IPS DF 6.9 (cell line): ENCODE measurements at places on chromosomes 11 and 22.

GRCh38 chr11:94593030-94593429 lies 25.9 kb downstream of the PIWIL4 start:
- no peaks in the 10 kb centered on the region for H3K36me3 ChIP-seq
- no peak overlapping the region for H3K27ac ChIP-seq
- DNase-seq: no peak
- H3K4me1 ChIP-seq: no peaks in the 10 kb centered on the region
- no peaks in the 10 kb centered on the region for H3K27me3 ChIP-seq

DNA sequence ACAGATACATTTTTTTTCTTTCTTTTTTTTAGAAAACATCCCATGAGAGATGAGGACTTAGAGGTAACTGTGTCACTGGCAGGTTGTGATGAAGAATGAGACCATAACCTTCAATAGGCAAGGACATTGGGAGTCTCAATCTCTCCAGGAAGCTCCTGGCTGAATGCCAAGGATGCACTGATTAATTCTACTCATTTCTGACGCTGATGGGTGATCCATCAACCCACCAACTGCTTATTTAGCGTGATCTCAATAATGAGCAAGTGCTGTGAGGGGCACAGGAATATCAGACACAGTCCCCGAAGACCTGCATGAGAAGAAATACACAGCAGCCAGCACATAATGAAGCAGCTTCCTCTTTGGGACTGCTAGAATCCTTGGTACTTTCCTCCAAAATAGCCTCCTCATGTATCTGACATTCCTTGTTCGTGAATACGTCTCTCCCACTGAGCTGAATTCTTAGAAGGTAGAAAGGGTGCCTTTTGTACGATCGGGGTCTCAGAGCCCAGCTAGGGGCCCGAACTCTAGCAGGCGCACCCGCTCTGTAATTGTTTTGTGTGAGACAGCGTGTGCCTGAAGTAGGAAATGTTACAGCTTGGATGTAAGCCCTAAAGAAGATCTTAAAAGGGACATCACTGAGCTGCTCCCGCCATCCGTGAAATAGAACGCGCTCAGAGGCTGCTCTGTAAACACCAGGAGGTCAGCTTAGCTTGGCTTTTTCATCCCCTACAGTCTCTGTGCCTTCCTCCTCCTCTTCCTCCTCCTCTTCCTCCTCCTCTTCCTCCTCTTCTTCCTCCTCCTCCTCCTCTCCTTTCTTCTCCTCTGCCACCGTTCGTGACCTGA lies 7.2 kb downstream of the CLMP start:
- no peaks in the 10 kb centered on the region for H3K36me3 ChIP-seq
- H3K27me3 ChIP-seq: no peaks in the 10 kb centered on the region
- H3K27ac ChIP-seq: no peak overlapping the region
- no peak for DNase-seq

DNA sequence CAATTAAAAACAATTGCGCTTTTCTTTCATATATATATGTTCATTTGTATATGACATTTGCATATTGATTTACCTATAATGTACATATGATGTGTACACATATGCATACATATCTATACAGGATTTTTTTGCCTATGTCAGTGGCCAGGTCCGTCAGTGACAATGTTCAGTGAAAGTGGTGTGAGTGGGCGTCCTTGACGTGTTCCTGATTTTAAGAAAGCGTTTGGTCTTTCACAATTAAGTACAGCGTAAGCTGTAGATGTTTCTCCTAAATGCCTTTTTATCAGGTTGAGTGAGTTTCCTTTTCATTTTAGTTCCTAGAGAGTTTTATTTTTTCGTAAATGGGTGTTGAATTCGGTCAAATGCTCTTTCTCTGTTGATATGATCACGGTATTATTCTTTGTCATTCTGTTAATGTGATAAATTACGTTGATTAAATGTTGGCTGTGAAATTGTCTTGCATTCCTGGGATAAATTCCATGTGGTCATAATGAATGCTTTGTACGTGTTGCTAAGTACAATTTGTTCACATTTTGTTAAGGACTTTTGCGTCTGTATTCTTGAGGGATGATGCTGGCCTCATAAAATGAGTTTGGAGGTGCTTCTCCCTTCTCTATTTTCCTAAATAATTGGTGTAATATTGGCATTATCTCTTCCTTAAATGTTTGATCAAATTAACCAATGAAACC lies 10.6 kb upstream of the GNB1L start:
- H3K27ac ChIP-seq: no peak overlapping the region
- DNase-seq: no peak
- H3K27me3 ChIP-seq: no peaks in the 10 kb centered on the region
- no peaks in the 10 kb centered on the region for H3K36me3 ChIP-seq

DNA sequence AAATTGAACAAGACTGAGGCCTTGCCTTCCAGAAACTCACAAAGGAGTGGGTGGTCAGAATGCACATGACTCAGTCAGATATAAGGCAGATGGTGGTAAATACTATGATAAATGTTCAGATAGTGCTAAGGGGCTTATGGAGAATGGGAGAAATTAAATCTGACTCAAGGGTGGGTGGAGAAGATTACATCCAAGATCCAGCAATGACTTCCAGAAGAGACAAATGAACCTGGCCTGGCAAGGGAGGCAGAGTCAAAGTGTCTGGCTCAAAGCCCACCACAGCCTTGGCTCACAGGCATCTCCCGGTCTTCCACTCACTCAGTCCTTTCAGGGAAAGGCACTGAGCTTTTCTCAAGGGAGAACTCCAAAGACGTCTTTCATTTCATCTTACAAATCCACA lies 6.1 kb upstream of the ZBTB16 start:
- H3K4me1 ChIP-seq: no peaks in the 10 kb centered on the region; the same call in 1 of the 2 replicates
- H3K36me3 ChIP-seq: no peaks in the 10 kb centered on the region
- H3K27me3 ChIP-seq: peaks cover 23% of the 10 kb centered on the region
- no peak for DNase-seq

GRCh38 chr11:1893581-1894359 lies 2.1 kb upstream of the PRR33 start:
- H3K4me1 ChIP-seq: no peaks in the 10 kb centered on the region
- no peak overlapping the region for H3K4me3 ChIP-seq
- no peaks in the 10 kb centered on the region for H3K27me3 ChIP-seq
- no peak overlapping the region for H3K27ac ChIP-seq

DNA sequence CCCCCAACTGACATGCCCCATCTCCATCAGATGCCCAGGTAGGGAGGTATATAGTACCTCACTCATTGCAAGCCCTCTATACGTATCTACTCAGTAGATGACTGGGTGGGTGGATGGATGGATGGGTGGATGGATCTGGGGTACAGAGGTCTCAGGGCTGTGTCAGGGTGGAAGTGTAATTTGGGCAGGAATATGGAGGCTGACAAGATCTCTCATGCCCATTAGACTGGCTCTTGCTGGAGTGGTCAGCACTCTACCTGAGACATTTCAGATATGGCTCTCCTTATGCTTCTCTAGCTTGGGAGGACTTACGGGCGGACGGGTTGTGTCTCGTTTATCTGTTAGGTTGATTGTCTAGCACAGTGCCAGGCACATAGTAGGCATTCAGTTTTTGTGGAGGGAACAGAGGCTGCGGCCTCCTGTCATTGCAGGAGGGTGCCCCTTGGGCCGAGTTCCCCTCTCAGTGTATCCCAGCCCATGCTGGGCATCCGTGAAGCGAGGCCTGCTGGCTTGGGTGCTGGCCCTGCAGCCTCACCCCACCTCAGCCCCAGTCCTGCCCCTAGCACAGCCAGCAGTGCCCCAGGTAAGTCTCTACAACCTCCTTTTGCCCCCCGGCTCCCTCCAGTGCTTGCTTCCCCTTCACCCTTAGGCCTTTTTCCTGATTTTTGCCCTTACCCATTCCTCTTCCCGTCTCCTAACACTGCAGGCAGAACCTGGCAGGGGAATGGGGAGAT lies 13.7 kb downstream of the ROBO3 start:
- H3K4me3 ChIP-seq: no peak overlapping the region
- no peaks in the 10 kb centered on the region for H3K36me3 ChIP-seq
- H3K27me3 ChIP-seq: peaks cover 7% of the 10 kb centered on the region; the same call in 1 of the 2 replicates
- H3K4me1 ChIP-seq: peaks cover 5% of the 10 kb centered on the region

DNA sequence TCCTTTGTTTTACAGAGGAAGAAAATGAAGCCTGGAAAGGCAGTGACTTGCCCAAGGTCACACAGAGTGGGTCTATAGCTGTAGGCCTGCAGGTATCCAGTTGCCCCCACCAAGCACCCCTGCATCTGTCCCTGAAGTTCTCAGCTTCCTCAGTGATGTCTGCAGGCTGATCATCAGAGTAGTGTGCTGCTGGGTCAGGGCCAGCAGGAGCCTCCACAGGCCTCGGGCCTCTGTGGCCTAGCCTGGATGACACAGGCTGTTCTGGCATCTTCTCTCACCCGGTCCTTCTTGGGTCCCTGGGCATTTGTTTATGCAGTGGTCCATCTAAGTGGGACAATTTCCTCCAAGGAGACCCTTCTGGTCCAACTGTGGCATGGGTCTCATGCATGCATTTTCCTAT lies 74.8 kb upstream of the E2F8 start:
- H3K4me1 ChIP-seq: peaks cover 2% of the 10 kb centered on the region; the same call in 1 of the 2 replicates
- no peak overlapping the region for H3K4me3 ChIP-seq
- DNase-seq: no peak
- H3K36me3 ChIP-seq: no peaks in the 10 kb centered on the region
- no peak overlapping the region for H3K27ac ChIP-seq

GRCh38 chr22:29108137-29108536 lies 35.3 kb downstream of the KREMEN1 start:
- no peaks in the 10 kb centered on the region for H3K4me1 ChIP-seq
- DNase-seq: no peak
- H3K27me3 ChIP-seq: no peaks in the 10 kb centered on the region

GRCh38 chr11:10640308-10640707 lies 53.2 kb downstream of the IRAG1 start:
- no peaks in the 10 kb centered on the region for H3K4me1 ChIP-seq
- H3K27ac ChIP-seq: no peak overlapping the region
- DNase-seq: no peak
- no peaks in the 10 kb centered on the region for H3K27me3 ChIP-seq
- H3K4me3 ChIP-seq: no peak overlapping the region

- H3K27ac ChIP-seq: no peak overlapping the region
- peaks cover 6% of the 10 kb centered on the region for H3K27me3 ChIP-seq
Measured at GRCh38 chr11:32447252-32447651, 11.9 kb upstream of the WT1 start.

GRCh38 chr11:108568195-108568858 lies 25.2 kb downstream of the EXPH5 start:
- H3K27me3 ChIP-seq: no peaks in the 10 kb centered on the region
- H3K36me3 ChIP-seq: no peaks in the 10 kb centered on the region
- H3K27ac ChIP-seq: no peak overlapping the region
- H3K4me1 ChIP-seq: no peaks in the 10 kb centered on the region
- DNase-seq: no peak
- H3K4me3 ChIP-seq: no peak overlapping the region

DNA sequence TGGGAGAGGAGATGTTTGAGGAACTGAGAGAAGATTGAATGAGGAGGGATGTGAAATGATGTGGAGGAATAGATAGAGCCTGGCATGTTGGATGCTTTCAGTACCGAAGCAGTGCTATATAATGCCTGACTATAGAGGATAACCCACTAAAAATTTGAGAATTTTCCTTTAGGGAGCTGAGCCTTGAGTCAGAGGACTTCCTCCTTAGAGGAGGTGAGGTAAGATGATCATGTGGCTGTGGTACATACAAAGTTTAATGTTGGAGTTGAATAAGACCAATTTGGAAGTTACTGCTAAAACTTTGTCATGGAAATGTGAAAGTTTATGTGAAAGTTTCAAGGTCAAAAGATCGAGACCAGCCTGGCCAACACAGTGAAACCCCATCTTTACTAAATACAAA lies 66.9 kb downstream of the YAP1 start:
- H3K4me1 ChIP-seq: no peaks in the 10 kb centered on the region
- no peaks in the 10 kb centered on the region for H3K36me3 ChIP-seq
- H3K4me3 ChIP-seq: no peak overlapping the region

- H3K4me1 ChIP-seq: no peaks in the 10 kb centered on the region
- H3K27me3 ChIP-seq: no peaks in the 10 kb centered on the region
- DNase-seq: no peak
- no peak overlapping the region for H3K4me3 ChIP-seq
Measured at GRCh38 chr11:10818594-10818993, 9.9 kb upstream of the EIF4G2 start.

DNA sequence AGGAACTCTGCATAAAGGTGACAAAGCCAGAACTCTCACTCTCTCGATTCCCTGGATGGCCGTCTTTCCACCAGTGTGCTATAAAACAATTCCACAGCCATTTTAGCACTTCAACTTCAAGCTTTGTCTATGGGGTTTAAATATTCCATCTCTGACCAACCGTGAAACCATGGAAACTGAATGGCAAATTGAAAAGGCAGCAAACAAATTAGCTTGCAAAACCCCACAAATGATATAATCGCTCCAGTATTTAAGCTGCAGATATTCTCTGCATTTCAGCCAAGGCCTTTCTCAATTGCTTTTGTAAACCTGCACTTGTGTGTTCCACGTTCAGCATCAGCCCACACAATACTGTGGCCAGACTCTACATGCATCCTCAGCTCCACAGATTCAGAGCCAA lies 131.7 kb upstream of the ISX start:
- no peaks in the 10 kb centered on the region for H3K27me3 ChIP-seq
- no peak overlapping the region for H3K27ac ChIP-seq
- no peaks in the 10 kb centered on the region for H3K4me1 ChIP-seq

DNA sequence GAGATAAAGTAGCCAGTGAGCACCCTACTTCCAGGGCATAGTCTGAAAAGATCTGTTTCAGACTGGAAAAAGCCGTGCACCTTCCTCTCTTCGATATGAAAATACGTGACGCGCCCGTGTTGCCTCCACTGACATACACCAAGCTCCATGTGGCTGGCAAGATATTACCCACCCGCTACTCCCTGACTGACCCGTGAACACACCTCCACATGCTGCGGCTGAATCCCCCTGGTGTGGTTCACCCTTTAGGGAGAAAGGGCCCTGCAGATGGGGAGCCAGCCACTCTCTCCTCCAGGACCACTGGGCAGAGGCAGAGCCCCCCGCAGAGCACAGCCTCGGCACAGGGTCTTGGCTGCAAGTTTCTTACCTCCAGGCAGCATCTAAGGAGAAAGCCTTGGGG lies 245.0 kb downstream of the BRD1 start:
- no peak overlapping the region for H3K27ac ChIP-seq
- no peaks in the 10 kb centered on the region for H3K36me3 ChIP-seq
- H3K27me3 ChIP-seq: no peaks in the 10 kb centered on the region
- no peaks in the 10 kb centered on the region for H3K4me1 ChIP-seq
- no peak for DNase-seq
- H3K4me3 ChIP-seq: no peak overlapping the region

DNA sequence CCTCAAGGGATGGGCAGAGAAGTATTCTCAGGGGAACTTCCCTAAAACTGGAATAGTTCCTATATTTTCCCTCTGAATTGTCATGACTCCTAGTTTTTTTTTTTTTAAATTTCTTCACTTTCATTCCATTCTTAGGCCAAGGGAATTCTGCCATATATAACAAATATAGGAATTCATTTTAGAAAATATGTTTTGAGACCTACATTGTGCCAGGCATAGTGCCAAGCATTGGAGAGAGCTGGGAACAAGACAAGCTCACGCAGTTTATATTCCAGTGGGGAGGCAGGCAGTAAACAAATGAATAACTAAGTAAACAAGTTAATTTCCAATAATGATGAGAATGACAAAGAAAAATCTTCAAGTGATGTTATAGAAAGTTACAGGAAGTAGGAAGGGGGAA lies 2.6 kb upstream of the NPTXR start:
- H3K27ac ChIP-seq: no peak overlapping the region
- no peak for DNase-seq
- H3K36me3 ChIP-seq: no peaks in the 10 kb centered on the region
- H3K4me3 ChIP-seq: no peak overlapping the region

- no peak overlapping the region for H3K4me3 ChIP-seq
- H3K4me1 ChIP-seq: no peaks in the 10 kb centered on the region
- no peaks in the 10 kb centered on the region; the same call in 1 of the 2 replicates for H3K36me3 ChIP-seq
- DNase-seq: no peak
- H3K27me3 ChIP-seq: no peaks in the 10 kb centered on the region; the same call in 1 of the 2 replicates
- no peak overlapping the region for H3K27ac ChIP-seq
Measured at GRCh38 chr11:35664977-35665441, 2.4 kb downstream of the TRIM44 start.

- no peak overlapping the region for H3K4me3 ChIP-seq
- DNase-seq: no peak
- peaks cover 4% of the 10 kb centered on the region; the same call in 1 of the 2 replicates for H3K4me1 ChIP-seq
- H3K27me3 ChIP-seq: no peaks in the 10 kb centered on the region
Measured at GRCh38 chr22:39290724-39291161, 28.7 kb downstream of the RPL3 start.
